SJSA1 (cell line): ENCODE measurements at places on chromosomes 5 and 9. TPM values are rescaled to one million over a fixed set of nuclear protein-coding genes. Genes with fewer than 3 reads are reported as not detected.

DNA sequence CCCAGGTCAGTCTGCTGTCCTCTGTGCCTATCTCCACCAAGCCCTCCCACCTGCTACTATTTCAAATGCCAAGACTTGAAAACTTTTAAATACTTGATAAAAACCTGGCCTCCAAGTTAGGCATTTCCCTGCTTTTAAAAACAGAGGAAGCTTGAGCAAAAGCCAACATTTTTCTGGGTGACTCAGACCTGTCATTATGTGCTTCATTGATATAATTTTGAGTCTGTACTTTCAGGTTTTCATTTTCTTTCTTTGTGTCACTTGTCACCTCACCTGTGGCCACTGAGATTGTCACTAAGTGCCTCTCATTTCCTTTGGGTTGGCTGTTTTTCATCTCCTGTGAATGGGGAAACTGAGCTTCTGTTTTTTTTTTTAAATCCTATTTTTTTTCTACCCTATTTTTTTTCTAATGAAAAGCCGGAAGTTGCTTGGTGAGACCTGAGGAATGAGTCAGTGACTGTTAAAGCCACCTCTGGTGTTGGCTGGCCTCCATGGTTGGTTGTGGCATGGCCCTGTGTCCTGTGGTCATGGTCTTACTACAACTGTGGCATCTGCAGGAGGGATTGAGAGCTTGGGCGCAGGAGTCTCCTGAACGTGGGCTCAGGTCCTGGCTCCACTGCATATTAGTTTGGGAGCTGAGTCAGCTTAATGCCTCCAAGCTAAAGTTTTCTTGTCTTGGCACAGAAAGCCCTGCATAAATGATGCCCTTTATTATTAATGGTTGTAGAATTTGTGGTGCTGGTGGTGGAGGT lies 56.7 kb downstream of the ARHGAP26 start:
- peak; percentile 85 for DNase-seq

- peak; percentile 23 for DNase-seq
Measured at GRCh38 chr5:178462816-178463215, 127.4 kb downstream of the COL23A1 start.

DNA sequence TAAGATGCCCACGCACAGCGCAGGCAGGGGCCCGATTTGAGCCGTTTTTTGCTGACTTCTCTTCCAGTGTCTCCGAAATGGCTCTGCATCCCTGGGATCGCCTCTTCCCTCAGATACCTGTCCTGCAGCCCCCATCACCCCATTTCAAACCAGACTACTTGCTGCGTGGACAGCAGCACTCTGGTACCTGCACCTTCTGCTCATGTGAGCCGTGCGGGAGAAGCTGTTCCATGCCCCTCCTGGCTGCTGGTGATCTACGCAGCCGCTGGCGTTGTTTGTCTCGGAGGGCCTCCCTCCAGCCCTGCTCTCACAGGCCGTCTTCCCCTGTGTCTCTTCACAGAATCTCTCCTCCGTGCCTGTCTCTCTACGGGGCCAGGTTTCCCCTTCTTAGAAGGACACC lies 13.4 kb downstream of the CEP72 start:
- DNase-seq, result no peak

DNA sequence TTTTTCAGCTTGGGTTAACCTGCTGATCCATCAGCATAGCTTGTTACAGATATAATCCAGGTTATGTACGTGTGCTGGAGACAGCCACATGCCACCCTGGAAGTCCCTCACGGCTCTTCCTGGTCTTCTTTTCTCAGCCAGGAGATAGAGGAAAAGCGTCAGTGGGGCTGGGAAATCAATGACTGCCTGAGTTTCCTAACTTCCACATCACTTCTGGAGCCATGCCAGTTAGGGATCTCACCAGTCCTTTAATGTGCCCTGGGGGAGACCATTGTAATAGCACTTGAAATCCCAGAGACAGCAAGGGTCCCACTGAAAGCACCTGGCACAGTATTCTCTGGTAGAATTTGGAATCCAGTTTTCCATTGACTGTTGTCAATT lies 29.2 kb downstream of the ANXA2R start:
- DNase-seq, result no peak

- DNase-seq, result no peak
Measured at GRCh38 chr5:68033961-68034571, 181.5 kb upstream of the PIK3R1 start.

- no peak for DNase-seq
Measured at GRCh38 chr9:120889606-120890271, 12.8 kb upstream of the PHF19 start.

- DNase-seq, result no peak
Measured at GRCh38 chr5:115337882-115338281, 41.4 kb upstream of the CCDC112 start.

- no peak for DNase-seq
Measured at GRCh38 chr5:150046031-150046430, 40.3 kb downstream of the CSF1R start.

The ACOT12 gene
- total RNA-seq, result not detected in 2 replicates

The ADAMTS19 gene
- total RNA-seq, result not detected in 2 replicates

The LOX gene
- 3.5 and 8.4 TPM in 2 replicates for total RNA-seq

The FAM169A gene
- 16.5 and 21.9 TPM in 2 replicates for total RNA-seq
